ENCODE measurements at places on chromosomes 3 and 15. TPM values are rescaled to one million over a fixed set of nuclear protein-coding genes. Genes with fewer than 3 reads are reported as not detected.

CPNE9 gene
- not detected for total RNA-seq

RETNLB gene
- total RNA-seq = not detected

ROPN1 gene
- total RNA-seq = not detected

CPEB1 gene
- total RNA-seq = not detected

HYAL3 gene
- 4.7 TPM for total RNA-seq

ARF4 gene
- 396 TPM for total RNA-seq
